ENCODE measurements at places on chromosomes 5 and 9. TPM values are rescaled to one million over a fixed set of nuclear protein-coding genes. Genes with fewer than 3 reads are reported as not detected.

DNA sequence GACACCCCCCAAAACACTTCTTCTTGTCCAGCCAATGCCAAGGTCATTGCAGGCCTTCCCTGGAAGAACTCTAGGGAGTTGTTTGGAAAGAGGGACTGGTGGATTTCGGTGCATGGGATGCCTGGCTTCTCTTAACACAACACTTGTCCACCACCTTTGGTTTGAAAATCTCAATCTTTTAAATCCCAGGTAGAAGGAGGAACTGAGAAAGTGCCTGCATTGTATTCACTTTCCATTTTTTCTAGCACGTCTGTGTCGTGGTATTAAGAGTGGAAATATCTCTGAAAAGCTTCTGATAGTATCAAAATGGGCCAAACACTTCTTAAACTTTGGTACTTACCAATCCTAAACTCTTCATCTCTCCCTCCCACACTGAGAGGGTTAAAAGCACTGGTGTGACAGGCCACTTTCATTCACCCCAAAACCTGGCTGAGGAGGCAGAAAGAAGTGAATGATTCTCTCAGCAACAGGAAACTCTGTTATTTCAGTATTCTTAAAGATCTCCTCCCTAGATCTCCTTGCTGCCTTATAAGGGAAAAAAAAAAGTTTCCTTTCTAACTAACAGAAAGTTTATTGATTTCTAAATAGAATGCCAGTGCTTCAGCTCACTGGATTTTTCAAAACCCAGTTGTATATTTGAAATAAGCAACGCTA, 3.9 kb upstream of the NFIB start:
- peaks cover 79% of the 10 kb centered on the region for H3K27me3 ChIP-seq
- H3K4me3 ChIP-seq: no peak overlapping the region
- no peaks in the 10 kb centered on the region for H3K36me3 ChIP-seq

DNA sequence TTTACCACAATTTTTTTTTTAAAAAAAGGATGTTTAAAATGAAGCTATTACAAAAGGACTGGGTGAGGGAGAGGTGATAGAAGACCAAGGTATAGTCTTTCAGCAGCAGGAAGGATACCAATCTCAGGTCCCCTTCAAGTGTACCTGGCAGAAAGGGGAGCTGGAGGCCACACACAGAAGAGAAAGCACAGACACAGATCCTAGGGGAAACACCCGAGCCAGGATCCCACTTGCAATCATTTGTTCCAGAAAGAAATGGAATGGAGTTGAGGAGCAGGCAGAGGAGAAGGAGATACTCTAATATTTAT, 5.6 kb downstream of the GNPDA1 start:
- peaks cover 80% of the 10 kb centered on the region for H3K36me3 ChIP-seq
- peaks cover 77% of the 10 kb centered on the region for H3K4me1 ChIP-seq
- peak overlapping the region; percentile 96 for H3K27ac ChIP-seq

GRCh38 chr9:1709347-1709746, 305.8 kb upstream of the SMARCA2 start:
- no peaks in the 10 kb centered on the region for H3K4me1 ChIP-seq
- DNase-seq: no peak
- H3K4me3 ChIP-seq: no peak overlapping the region
- no peak overlapping the region for H3K27ac ChIP-seq

GRCh38 chr5:62431735-62432620, 19.4 kb downstream of the IPO11 start:
- no peak overlapping the region for H3K4me3 ChIP-seq
- no peaks in the 10 kb centered on the region for H3K27me3 ChIP-seq
- DNase-seq: no peak
- peaks cover 23% of the 10 kb centered on the region for H3K4me1 ChIP-seq

DNA sequence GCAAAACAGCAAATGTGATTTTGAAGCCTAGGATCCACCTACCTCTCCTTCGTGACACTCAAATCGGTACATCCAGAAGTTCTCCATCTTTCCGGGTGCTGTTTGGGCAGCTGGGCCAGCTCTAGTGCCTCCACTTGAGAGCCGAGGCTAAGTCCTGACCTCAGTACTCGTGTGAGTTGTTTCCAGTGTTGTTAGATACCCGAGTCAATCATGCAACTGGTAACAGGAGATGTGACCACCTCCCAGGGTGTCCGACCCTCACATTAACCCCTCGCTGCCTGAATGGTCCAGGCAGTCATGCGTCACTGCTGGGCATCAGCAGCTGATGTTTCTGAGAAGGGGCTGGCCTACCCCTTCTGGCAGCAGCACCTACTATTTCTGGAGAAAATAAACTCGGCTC, 170.3 kb downstream of the ENTREP1 start:
- H3K36me3 ChIP-seq: no peaks in the 10 kb centered on the region
- H3K27ac ChIP-seq: no peak overlapping the region
- H3K27me3 ChIP-seq: no peaks in the 10 kb centered on the region
- DNase-seq: no peak
- H3K4me1 ChIP-seq: peaks cover 8% of the 10 kb centered on the region

ST8SIA4 gene
- total RNA-seq: 17.3 TPM

DNA sequence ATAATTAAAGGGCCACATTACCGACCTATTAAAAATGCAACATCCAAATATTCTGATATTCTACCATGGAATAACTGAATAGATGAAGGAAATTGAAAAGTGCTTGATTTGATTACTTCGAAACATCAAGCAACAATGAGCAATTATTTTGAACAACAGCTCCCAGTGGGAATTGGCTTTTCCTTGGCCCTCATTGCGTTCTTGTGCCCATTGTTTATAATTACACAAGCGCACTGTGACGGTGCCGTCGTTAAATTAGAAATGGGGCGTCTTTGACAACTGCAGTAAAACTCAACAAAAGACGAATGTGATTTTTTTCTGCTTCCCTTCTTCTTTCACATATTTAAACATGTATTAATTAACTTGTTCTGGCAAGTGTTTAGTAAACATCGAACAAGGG, 61.6 kb downstream of the CDH6 start:
- H3K27me3 ChIP-seq: no peaks in the 10 kb centered on the region
- no peaks in the 10 kb centered on the region for H3K4me1 ChIP-seq
- no peak overlapping the region for H3K4me3 ChIP-seq
- H3K36me3 ChIP-seq: no peaks in the 10 kb centered on the region

DNA sequence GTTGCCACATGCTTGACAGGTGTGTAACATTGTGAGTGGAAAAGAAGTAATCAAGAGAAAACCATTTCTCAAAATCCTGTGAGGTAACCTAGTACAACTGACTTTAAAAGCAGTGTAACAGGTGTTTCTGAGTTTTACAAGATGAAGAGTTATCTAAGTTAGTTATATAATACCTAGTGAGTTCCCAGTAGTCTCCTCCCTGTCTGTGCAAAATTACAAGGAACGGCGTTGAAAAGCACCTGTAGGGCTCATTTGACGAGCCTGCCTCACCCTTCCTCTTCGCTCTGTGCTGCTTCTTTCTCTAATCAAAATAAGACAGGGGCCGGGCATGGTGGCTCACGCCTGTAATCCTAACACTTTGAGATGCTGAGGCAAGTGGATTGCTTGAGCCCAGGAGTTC, 132.9 kb upstream of the SLC30A5 start:
- no peak overlapping the region for H3K27ac ChIP-seq
- no peaks in the 10 kb centered on the region for H3K36me3 ChIP-seq
- no peaks in the 10 kb centered on the region for H3K27me3 ChIP-seq
- no peak for DNase-seq
- H3K4me3 ChIP-seq: no peak overlapping the region
- H3K4me1 ChIP-seq: peaks cover 1% of the 10 kb centered on the region

MOB3B gene
- 1.3 TPM for total RNA-seq

GRCh38 chr5:44885903-44886302, 77.2 kb downstream of the MRPS30 start:
- peaks cover 3% of the 10 kb centered on the region for H3K27me3 ChIP-seq
- peaks cover 4% of the 10 kb centered on the region for H3K4me1 ChIP-seq
- H3K36me3 ChIP-seq: no peaks in the 10 kb centered on the region
- H3K27ac ChIP-seq: no peak overlapping the region
- no peak overlapping the region for H3K4me3 ChIP-seq

SNAPC4 gene
- 28.0 TPM for total RNA-seq

GPR21 gene
- total RNA-seq: 0.42 TPM

FOXD4 gene
- 0.16 TPM for total RNA-seq

Data from activated naive CD8-positive, alpha-beta T cell treated with anti-CD3 and anti-CD28 coated beads for 36 hours (primary cell).